ENCODE measurements at places on chromosomes 12 and 14.

GRCh38 chr12:104387190-104387589, 69.6 kb upstream of the CHST11 start:
- peak; percentile 47 for DNase-seq

DNA sequence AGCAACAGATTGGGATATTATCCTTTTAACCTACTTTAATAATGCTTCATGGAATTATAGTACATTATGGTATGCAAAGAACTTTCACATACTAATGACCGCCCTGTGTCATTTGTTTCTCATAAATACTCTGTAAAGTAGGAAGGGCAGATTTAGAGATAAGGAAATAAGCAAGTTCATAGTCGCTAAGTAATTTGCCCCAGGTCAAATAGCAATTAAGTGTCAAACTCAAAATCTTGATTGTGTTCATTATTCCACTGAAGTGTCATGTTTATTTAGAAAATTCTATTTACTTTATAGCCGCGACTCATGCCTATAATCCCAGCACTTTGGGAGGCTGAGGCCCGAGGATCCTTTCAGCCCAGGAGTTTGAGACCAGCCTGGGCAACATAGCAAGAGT, 98.7 kb upstream of the ATF1 start:
- no peak for DNase-seq

DNA sequence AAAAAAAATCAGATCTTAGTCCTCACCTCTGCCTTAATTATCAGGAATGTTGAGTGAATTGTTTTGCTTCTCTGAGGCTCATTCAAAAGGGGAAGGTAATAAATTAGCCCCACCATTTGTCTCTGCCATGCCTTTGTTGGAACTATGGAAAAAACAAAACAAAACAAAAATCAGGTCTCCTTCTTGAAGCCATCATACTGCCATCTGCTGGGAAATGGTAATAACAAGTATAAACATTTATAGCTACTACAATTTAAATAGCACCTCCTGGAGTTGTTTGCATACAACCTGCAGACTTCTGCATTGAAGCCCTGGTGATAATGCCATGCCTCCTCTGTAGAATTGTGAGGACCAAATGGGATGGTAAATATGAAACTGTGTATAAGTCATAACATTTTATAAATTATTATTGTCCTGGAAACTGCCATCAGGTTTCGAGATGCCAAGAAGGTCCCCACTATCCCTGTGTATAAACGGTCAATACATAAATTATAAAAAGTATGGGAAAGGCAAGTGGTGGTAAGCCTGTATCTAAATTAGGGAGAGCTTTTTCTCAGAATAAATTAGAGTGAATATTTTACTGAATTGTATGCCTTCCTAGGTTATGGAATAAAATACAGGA, 87.2 kb upstream of the FGD4 start:
- DNase-seq = peak; percentile 84

DNA sequence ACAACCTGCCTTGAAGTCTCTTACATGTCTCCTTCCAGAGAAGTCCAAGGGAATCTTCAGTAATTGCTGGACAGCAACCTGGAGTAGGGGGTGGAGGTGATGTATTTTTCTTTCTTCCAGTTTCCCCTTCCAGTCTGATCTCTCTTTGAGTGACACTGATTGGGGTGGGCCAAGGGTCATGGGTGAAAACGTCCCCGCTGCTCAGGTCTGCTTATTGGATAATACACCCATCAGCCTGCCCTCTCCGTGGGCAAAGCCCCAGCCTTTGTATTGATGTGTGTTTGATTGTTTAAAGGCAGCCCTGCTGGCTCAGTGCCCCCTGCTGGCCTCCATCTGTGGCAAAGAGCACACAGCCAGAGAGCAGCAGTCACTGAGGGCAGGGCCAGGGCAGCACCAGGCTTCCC, 35.7 kb upstream of the ATP2A2 start:
- DNase-seq = no peak

DNA sequence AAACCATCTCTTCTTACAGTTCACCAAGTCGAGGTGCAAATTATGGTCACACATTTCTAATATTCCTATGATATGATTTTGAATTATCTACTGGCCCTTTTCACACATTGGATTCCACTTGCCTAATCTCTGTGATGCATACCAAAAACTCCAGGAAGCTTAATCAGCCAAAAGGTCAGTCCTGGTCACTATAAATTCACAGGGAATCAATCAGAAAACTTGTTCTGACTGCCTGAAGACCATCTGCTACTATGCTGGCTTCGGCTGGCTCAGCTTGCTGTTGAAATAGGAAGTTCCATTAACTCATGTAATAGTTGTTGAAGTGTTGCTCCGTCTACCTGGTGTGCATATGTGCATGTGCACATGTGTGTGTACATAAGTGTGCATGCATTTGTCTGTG, 142.8 kb upstream of the FLRT2 start:
- DNase-seq = no peak

GRCh38 chr12:41920355-41920754, 224.3 kb downstream of the GXYLT1 start:
- DNase-seq = no peak

DNA sequence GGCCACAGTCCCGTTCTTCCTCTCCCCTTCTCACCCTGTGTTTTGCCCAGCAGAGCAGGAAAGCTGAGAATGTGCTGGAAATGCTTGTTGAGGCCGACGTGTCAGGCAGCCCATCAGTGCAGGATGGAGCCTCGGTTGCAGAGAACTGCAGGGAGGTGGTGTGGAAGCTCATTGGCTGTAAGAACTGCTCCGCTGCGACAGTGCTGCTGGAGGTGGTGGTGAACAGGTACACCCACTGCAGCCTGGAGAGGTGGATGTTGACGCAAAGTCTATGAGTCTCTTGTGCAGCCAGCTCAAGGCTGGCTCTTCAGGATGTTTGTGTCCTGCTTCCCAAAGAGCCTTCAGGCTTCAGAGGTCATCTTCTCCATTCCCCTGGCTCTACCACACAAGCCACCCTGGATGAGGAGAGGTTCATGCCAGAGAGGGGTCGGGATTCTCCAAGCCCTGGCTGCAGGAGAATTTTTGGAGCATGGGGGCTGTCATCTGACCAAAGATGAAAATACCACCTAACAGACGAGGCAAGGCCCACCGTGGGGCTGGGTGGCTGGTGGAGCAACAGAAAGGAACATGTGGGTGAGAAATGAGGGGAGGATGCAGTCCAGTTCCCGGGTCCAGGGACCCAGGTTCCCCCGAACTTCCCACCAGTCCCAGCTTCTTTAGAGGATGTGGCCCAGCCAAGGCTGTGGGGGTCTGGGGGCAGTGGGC, 174.1 kb upstream of the PRMT8 start:
- no peak for DNase-seq

DNA sequence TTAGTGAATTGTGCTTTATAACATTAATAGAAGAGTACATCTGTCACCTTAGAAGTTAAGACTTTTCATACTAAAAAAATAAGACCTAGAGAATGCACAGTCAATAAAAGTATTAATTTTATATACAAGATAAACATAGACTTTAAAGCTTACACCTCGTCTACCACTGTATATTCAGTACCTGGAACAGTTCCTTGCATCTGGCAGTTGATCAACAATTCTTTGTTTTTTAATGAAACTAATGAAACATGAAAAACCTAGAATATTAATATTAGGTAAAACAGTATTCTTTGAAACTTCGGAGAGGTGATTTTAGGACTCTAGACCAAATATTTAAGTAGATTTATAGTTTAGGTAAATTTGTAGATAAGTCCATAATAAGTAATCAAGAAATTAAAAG, 4.3 kb downstream of the GOLT1B start:
- DNase-seq = no peak

- peak; percentile 35 for DNase-seq
These were observed 886 bp downstream of the SIX1 start for GRCh38 chr14:60648249-60648933.

- peak; percentile 93 for DNase-seq
These were observed 113.0 kb upstream of the RAP1B start for GRCh38 chr12:68497702-68498101.

DNA sequence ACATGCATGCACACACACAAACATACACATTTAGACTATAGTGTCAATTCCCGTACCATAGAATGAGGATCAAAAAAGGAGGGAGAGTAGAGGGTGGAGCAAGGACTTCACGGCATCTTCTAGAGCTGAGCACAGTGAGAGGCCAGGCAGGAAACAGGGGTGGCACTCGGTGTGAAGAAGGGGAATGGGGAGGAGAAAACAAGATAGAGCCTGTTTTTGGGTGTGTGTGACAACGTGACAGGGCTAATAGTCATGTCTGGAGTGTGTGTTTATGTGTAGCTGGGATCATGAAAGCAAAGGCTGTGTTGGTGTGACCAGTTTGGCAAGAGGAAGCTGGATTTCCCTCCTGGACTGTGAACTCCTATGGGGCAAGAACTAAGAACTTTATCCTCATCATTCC, 9.9 kb upstream of the ACVR1B start:
- DNase-seq = no peak

DNA sequence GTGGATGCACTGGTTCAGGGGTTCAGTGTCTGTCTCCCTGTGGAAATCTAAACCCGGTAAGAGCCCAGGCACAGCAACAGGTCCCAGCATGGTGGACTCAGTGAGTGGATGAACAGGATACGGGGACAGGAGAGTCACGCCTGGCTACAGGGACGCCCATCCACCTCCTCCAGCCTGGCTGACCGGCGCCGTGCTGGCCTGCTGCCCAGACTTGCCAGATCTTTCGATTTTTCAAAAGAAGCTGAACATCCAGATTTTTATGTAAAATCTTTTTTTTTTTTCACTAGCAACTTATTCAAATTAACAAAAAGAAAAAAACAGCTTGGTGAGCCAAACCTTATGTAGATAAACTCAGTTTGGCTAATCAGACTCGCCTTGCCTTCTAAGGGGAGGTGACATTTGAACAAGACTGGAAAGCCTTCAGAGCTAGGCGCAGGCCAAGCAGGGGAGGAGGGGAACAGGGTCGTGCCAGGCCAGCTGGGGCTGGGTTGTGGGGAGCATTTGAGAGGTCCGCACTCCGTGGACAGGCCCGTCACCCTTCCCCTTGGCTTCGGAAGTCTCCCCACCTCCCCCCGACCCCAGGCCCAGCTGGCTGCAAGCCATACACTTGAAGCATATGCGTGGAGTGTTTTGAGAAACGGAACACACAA, 87.8 kb upstream of the NCOR2 start:
- peak; percentile 92 for DNase-seq

GRCh38 chr14:53295985-53296582, 143.0 kb upstream of the DDHD1 start:
- peak; percentile 69 for DNase-seq

DNA sequence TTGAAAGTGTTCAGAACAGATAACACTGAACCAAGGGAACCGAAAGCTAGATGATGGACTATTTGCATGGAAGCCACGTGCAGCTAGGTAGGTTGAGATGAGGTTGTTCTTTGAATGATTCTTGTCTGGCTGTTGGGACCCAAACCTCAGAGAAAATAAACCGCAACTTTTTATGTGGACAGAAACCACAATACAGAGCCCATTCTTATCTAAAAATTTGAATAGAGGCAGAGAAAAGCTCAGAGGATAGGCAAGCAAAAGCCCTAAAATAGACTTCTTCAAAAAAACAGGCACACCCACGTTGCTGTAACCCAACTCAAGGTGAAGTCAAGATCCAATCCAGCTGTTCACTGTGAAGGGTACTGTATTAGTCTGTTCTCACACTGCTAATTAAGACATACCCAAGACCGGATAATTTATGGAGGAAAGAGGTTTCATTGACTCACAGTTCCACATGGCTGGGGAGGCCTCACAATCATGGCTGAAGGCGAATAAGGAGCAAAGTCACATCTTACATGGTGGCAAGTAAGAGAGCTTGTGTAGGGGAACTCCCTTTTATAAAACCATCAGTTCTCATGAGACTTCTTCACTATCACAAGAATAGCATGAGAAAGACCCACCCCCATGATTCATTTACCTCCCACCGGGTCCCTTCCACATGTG, 353.8 kb downstream of the AACS start:
- no peak for DNase-seq

DNA sequence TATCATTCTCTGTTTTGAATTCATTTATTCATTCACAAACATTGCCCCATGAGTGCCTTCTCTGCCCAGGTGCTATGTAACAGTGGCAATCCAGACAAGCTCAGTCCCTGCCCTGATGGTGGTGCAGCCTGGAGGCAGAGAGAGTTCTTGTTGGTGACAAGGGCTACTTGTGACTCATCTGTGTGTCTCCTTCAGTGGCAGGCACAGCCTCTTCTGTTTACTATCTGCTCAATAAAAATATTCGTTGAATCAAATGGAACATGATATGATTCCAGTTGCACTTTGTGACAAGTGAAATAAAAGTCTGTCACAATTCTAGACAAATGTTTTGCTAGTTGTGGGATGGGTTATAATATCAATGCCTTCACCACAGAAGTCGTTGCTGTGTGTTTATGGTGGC, 20.6 kb upstream of the CPM start:
- no peak for DNase-seq

- DNase-seq = no peak
These were observed 13.0 kb upstream of the DIABLO start for GRCh38 chr12:122238861-122239260.

- DNase-seq = no peak
These were observed 39.2 kb upstream of the EEA1 start for GRCh38 chr12:92968176-92968813.

- no peak for DNase-seq
These were observed 15.7 kb downstream of the HAL start for GRCh38 chr12:95980437-95980836.

GRCh38 chr14:104894331-104895206, 29.5 kb downstream of the CEP170B start:
- no peak for DNase-seq

- DNase-seq = no peak
These were observed 145.0 kb downstream of the WIF1 start for GRCh38 chr12:64976131-64976530.

DNA sequence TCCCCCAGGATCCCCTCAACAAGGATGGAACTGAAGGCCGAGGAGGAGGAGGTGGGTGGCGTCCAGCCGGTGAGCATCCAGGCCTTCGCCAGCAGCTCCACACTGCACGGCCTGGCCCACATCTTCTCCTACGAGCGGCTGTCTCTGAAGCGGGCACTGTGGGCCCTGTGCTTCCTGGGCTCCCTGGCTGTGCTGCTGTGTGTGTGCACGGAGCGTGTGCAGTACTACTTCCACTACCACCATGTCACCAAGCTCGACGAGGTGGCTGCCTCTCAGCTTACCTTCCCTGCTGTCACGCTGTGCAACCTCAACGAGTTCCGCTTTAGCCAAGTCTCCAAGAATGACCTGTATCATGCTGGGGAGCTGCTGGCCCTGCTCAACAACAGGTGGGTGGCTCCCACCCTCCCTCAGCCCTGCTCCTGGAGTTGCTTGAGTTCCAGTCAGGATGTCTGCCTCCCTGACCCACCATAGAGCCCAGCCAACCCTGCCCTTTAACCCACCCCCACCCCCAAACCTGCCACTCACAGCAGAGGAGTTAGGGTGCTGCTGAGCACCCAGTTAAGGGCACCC, 1.4 kb downstream of the ASIC1 start:
- DNase-seq = no peak

DNA sequence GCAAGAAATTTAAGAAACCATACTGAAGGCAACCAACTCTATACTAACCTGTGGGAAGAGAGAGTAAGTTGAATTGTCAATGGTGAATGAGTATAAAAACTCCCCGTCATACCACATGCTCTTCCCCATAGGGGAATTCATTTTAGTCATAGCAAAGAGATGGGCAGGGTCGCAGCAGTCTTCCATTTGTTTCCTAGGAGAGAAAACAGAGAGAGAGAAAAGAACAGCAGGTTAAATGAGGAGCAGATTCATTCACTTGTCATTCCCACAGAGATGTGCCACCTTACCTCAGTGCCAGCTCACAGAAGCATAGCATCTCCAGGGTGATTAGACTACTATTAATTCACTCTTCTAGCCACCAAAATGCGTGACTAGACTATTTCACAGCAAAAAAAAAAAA, 47.4 kb downstream of the ST8SIA1 start:
- no peak for DNase-seq

- DNase-seq = no peak
These were observed 479.8 kb downstream of the ZFP36L1 start for GRCh38 chr14:68312884-68313610.

Data from fibroblast of the aortic adventitia (primary cell).